T-helper 9 cell (primary cell): ENCODE measurements at places on chromosomes 2 and 18.

DNA sequence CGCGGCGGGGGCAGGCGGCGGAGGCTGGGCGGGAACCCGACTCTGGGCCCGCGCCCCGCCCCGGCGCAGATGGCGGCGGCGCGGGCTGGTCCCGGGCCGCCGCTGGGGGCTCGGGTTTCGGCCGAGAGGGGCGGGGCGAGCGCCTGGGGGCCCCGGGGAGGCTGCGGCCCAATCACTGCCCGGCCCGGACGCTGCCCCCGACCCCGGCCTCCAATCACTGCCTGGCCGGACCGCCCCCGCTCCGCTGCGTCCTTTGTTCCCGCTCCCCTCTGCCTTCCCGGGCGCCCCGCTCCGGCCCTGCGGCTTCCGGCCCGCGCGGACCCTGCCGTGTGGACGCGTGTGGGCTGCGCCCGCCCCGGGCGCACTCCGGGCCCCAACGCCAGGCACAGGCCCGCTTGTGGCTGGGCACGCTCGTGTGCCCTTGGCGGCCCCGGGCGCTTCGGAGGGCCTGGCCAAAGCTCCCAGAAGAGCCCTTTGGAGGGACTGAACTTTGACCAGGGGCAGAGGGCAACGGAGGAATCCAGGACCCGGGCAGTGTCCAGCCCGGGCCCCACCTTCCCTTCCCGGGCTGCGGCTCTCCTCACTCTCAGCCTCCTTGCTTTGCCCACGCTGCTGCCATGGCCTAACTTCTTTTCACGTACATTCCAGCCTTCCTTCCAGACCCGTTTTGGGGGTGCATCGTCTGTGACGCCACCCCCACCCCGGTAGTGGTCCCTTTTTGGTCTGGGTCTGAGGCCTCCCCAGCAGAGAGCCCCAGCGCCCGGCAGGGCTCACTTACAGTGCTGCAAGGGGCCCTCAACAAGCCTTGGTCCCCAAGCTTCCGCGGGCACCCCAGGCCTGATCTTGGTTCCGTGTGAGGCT lies 27.1 kb upstream of the PTMA start:
- DNase-seq = no peak

GRCh38 chr2:120596191-120596811 lies 139.4 kb upstream of the GLI2 start:
- DNase-seq = no peak

- no peak for DNase-seq
Observed at GRCh38 chr2:60296219-60296955, 257.1 kb downstream of the BCL11A start.

DNA sequence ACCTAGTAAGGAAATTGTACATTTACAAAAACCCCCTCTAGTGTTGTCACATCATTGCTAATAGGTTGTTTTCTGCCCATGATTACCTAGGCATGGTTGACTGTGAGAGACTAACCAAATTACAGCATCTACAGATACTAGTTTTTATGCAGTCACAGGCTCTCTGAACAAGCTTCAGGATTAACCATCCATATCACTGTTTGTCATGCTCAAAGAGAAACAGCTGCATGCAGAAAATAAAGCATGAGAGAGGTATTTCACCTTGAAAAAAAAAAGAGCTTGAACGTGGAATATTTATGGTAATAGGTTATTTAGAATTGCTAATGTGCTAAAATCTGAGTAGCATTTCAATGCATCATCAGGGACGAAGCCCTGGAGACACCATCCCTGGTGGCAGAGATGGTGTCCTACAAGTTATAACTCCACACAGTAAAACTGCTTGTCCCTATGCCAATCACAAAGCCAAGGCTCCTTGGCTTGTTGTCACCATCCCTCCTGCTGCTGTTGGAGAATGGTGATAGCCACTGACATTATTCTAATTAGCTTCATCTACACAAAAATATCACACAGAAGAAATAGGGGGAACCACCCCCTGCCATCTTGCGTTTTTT lies 5.4 kb downstream of the NEB start:
- DNase-seq = no peak
